Regular cardiac myocyte (primary cell): ENCODE measurements at places on chromosomes 16 and 17. TPM values are rescaled to one million over a fixed set of nuclear protein-coding genes. Genes with fewer than 3 reads are reported as not detected.

The CYGB gene
- 25.1 and 65.4 TPM in 2 replicates for total RNA-seq

The RPUSD1 gene
- 13.0 and 24.0 TPM in 2 replicates for total RNA-seq

The PAQR4 gene
- 1.7 and 8.1 TPM in 2 replicates for total RNA-seq

The PTGES3L gene
- total RNA-seq: 0.28 and 0.58 TPM in 2 replicates

The ALDH3A1 gene
- total RNA-seq: under 0.01 and 0.77 TPM in 2 replicates

The ITGAD gene
- total RNA-seq: not detected in 2 replicates

The SHISA6 gene
- total RNA-seq: under 0.01 TPM in 1 of 2 replicates, not detected in the other

The NOTUM gene
- not detected in 2 replicates for total RNA-seq
